Stimulated activated CD4-positive, alpha-beta T cell treated with anti-CD3 and anti-CD28 coated beads, Interleukin-15, amount 100 ng/mL, for 48 hours (primary cell): ENCODE measurements at places on chromosomes 12 and 14.
A peak's percentile ranks its signal among the peaks of the same experiment; 100 is the strongest.

GRCh38 chr12:20656600-20656999 is 38.5 kb upstream of the SLCO1C1 start:
- no peak for DNase-seq

DNA sequence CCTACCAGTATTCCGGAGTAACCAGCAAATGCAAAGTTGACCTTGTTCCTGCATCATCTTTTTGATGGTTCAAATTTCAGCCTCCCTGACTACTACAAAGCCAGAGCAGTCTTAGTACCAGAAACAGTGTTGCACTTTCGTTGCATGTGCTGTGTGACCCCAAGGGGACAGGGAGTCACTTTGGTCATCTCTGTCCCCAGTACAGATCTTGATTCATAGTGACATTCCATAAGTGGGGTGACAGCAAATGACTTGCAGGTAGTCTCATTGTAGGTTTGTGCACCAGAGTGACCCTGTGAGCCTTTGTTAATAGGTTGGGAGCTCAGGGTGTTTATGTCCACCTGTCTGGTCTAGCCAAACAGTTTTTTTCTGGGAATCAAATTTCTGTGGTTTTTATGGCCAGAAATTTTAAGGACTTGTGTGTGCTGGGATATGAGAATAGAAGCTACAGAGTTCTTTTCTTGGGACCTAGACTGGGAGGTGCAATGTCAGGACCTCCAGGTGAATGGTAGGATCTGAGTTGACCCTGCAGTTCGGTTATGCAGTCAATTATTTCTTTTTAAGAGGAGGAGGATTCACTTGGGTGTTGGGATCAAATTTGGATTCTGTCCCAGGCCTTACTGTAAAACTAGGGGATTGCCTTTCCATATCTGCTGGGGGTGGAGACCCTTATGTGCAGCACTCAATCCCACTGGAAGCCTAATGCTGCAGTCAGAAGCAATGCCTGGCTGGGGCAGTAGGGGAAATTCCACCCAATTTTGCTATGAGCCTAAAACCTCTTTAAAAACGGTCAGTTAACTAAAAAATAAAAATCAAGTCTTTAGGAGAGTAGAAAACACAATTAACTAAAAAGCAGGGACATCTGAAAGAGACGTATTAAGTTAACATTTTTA is 10.1 kb downstream of the EIF5 start:
- no peak for DNase-seq

DNA sequence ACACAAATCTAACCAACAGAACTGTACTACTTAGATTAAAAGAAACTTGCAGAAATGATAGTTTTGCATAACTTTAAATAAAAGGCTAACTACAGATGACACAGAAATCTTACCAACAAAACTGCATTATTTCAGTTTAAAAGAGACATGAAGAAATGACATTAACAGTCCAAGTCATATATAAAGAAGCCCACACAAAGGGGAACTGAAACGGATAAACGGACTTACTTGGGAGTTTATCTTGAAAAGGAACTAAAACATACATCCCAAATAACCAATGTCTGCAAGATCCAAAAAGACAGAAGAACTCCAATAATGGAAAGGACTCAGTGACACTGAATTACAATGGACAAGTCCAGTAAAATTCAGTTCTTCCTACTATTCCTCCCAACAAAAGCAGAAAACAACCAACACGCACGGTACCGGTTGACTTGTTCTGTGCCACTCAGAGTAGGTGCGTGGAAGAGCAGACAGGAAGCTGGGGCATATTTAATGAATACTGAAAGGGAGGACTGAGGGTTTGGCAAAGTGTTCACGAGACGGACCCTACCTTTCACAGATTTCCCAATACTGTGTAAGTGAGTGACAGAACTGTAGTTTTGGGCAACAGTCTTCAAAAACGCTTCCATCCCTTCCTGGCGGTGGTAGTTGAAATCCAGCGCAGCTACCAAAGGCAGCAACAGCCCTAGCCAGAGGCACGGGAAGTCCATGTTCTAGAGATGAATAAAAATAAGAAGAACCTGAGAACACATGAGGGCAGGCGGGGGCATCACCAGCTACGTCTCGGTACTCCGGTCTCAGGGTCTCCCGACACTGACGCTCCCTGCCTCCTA is 627 bp downstream of the CPM start:
- peak; percentile 2 for DNase-seq

- no peak for DNase-seq
Observed at GRCh38 chr14:26282578-26282977, 315.3 kb downstream of the NOVA1 start.

GRCh38 chr14:49940808-49941421 is 48.0 kb downstream of the ARF6 start:
- DNase-seq = no peak

DNA sequence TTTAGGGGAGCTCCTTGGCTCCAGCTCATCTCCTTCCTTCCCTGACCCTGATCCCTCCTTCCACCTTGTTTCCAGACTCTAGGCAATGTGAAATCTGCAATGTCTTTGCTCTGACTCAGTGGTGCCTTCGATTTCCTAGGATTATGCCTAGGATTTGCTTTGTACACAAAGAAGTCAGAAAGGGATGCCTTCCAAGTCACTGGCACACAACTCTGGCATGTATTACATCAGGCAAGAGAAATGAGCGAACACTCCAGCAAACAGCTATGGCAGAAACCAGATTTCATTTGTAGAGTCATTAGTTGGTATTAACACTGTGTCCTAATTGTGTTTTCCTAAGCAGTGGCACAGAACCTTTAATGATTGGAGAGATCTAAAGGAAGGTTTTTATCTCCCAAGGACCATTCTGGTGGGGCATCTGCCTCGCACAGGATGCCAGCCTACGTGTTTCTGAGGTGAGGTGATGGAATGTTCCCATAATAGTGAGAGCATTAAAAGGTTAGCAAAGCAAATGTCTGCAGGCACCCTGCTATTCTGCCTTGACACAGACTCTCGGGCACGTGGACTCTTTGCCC is 84.9 kb downstream of the WSCD2 start:
- no peak for DNase-seq

DNA sequence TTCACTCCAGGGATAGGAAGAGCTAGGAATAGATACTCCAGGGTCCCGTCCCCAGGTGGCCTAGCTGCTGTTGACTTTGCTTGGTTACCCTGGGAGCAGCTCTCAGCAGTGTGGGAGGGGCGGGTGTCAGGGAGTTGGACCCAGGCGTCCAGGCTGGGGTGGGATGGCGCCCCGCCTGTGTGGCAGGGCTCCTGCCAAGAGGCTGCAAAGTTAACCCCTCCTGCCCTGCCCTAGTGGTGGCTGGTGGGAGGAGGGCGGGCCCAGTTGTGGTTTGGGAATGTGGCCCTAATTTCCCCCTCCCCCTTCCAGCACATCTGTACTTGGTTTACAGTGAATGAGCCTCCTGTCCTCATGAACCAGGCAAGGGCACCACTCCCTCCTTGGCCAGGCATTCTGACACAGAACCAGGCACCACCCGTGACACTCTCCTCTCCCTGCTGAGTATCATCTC is 1.7 kb upstream of the RARG start:
- DNase-seq = no peak

DNA sequence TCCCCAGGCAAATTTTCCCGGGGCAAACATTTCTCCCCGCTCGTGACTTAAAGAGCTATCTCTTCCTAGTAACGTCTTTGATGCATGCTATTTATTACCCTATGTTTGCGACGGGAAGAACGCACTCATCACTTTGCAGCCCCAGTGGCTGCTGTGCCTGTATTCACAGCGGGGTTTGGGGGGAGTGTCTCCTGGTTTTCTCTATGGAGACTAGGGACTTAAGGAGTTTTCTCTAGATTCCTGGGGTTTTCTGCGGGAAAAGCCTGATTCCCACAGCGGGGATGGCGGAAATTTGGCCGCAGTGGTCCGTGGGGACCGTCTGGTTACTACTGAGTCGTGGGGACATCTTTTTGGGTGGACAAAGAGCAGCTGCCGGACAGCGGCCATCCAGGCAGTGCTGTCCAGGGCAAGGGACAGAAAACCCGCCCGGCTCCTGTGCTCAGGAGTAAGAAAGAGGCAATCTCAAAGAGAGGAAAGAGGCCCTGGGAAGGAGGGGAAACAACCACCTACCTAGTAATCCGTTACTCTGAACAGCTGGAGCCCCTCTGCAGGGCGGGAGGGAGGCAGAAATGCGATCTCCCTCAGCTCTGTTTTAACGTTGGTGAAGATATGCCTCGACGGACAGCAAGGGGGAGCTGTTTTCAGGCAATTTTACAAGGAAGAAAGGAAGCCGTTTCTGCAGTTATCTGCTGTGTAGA is 771 bp upstream of the AVPR1A start:
- no peak for DNase-seq

DNA sequence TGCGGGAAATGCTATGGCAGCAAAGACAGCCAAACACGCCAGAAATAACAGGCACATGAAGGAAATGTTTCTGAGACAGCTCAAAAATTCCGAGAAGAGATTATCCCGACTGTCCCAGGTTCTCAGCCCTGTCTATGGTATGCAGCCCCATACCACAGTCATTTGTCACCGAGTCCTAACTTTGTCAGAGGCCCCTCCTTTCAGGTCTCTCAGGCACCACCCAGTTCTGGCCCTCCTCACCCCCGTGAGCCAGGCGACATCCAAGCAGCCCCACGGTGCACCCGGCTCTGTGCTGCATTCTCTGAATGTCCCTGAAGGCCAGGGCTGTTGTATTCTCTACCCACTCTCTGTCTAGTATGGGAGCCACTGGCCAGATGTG is 24.0 kb downstream of the SSH1 start:
- no peak for DNase-seq

- DNase-seq = no peak
Observed at GRCh38 chr12:108312693-108313189, 26.4 kb downstream of the CMKLR1 start.

- no peak for DNase-seq
Observed at GRCh38 chr12:47085815-47086252, 6.1 kb upstream of the AMIGO2 start.

DNA sequence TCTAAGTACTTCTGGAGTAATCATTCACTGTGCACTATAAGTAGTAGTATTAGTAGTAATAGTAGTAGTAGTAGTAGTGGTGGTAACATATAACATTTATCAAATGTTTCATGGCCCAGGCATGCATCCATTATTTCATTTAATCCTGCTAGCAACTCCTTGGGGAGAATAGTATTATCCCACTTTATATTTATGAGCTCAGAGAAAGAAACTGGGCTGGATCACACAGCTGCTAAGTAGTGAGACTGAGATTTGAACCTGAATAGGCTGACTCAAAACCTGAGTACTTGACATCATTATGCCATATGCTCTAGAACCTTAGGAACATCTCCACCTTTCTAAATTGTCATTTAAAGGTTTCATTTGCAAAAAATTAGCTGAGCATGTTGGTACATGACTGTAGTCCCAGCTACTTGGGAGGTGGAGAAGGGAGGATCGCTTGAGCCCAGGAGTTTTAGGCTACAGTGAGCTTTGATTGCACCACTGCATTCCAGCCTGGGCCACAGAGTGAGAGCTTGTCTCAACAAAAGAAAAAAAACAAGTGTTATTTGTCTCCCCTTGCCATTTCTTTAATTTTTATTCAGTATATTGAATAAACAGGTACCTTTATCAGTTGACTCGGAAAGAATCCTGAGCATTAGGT is 11.4 kb upstream of the NID2 start:
- no peak for DNase-seq

- no peak for DNase-seq
Observed at GRCh38 chr12:77072833-77073495, 7.6 kb upstream of the E2F7 start.

GRCh38 chr12:6295094-6295811 is 15.2 kb upstream of the PLEKHG6 start:
- no peak for DNase-seq

DNA sequence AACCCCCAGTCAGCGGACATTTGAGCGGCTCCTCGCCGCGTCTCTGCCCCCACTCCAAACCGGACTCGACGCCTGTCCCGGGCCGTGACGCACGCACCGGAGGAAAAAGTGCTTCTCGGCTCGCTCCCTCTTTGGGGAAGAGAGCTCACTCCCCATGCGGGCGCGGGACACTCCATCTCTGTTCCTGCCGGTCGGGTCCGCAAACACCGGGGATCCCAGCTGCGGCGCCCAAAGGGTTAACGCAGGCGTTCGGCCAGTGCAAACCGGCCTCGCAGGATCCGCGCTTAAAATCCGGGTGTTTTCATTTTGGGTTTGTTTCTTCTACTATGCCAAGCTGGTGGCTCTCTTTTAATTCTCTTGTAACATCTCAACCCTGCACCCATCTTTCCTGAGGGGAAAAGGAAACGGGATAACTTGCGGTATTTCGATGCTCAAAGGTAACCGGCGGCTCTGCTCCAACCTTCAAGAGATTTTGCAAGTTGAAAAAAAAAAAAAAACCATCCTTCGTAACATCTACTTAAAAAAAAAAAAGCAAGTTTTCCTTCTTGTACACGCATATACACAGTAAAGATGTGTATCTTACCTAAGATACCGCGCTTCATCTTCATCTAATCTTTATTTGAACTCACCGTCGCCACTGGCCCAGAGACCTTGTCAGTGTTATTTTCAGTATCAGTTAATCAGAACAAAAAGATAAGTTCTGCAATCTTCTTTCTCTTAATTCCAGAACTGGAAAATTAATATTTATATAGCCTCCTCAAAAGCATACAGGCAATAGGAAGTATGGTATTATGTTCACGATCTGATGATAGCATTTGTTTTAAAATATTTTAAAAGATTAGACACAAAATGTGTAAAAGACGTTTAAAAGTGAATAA is 1.6 kb upstream of the ATP2B1 start:
- DNase-seq = peak; percentile 6

DNA sequence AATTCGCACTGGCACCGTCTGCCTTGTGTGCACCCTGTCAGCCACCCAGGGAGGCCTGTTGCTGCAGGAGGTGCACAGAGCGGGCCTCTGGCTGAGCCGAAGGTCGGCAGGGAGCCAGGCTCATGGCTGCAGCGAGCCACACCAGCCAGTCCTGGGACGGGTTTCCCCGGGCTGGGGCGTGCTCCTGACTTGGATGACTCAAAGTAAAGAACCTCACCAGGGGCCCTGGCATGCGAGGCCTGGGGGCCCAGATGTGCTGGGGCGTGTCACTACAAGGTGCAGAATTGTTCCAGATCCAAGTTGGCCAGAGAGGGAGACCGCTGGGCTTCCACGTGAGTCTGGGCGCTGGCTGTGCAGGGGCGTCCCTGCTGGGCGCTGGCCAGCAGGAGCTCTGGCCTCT is 34.5 kb downstream of the FBRSL1 start:
- DNase-seq = no peak

DNA sequence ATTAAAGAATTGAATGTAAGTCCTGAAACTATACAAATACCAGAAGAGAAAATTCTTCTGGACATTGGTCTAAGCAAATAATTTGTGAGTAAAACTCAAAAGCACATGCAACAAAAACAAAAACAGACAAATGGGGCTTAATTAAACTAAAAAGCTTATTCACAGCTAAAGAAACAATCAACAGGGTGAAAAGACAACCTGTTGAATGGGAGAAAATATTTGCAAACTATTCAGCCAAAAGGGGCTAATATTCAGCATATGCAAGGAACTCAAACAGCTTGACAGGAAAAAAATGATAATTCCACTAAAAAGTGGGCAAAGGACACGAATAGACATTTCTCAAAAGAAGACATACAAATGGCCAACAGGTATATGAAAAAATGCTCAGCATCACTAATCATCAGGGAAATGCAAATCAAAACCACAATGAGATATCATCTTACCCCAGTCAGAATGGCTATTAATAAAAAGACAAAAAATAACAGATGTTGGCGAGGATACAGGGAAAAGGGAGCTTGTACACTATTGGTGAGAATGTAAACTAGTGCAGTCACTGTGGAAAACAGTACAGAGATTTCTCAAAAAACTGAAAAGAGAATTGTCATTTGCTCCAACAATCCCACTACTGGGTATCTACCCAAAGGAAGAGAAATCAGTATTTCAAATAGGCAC is 177.5 kb upstream of the RTL1 start:
- no peak for DNase-seq
